ENCODE measurements at places on chromosomes 16 and 17.

DNA sequence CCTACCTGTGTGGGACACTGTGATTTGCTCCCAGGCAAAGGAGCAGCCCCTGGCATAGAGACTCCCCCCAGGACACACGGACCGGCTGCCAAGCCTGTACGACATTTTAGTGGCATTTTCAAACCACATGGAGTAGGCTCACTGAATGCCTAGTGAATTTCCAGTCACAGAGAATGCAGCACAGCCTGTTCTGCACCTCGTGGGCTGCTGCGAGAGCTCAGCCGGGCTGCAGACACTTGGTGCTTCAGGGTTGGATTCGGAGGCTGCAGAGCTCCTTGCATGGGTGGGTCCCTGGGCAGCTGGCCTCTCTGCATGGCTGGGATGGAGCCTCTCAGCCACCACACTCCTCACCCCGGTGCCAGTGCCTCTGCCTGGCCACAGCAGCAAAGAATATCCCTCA, 51.2 kb upstream of the HNF1B start:
- DNase-seq, result peak; percentile 21

- DNase-seq, result peak; percentile 88
Observed at GRCh38 chr16:20865420-20866131, 34.6 kb downstream of the DCUN1D3 start.

GRCh38 chr16:85055493-85056210, 28.1 kb downstream of the KIAA0513 start:
- no peak for DNase-seq

DNA sequence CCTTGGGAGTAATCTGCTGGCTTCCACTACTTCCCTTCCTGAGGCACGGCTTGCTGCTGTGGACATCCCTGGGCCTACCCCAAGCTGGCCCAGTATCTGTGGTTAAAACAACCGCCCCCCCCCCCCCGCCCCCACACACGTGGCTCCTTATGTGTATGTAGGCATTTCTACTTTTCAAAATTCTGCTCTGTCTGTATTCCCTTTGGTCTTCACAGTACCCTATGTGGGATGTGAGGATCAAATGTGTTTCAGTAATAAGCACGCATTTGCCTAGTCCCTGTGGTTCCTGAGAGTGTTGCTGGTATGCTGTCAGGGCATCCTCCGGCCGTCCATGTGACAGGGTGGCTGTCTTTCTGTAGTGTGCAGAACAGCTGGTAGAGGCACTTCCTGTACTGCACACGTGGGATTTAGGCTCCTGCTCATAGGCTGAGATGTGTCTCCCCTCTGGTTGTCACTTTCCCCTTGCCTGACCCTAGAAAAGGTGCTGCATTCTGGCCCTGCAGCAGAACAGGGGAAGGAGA, 2.2 kb downstream of the NT5M start:
- no peak for DNase-seq

GRCh38 chr16:54939029-54939346, 8.3 kb downstream of the IRX5 start:
- DNase-seq, result no peak

GRCh38 chr17:82103553-82104451, 5.8 kb upstream of the FASN start:
- DNase-seq, result peak; percentile 61

- DNase-seq, result peak; percentile 80
Observed at GRCh38 chr17:58643147-58643546, 48.7 kb downstream of the TEX14 start.

- DNase-seq, result no peak
Observed at GRCh38 chr16:84055366-84055765, 12.8 kb upstream of the SLC38A8 start.

DNA sequence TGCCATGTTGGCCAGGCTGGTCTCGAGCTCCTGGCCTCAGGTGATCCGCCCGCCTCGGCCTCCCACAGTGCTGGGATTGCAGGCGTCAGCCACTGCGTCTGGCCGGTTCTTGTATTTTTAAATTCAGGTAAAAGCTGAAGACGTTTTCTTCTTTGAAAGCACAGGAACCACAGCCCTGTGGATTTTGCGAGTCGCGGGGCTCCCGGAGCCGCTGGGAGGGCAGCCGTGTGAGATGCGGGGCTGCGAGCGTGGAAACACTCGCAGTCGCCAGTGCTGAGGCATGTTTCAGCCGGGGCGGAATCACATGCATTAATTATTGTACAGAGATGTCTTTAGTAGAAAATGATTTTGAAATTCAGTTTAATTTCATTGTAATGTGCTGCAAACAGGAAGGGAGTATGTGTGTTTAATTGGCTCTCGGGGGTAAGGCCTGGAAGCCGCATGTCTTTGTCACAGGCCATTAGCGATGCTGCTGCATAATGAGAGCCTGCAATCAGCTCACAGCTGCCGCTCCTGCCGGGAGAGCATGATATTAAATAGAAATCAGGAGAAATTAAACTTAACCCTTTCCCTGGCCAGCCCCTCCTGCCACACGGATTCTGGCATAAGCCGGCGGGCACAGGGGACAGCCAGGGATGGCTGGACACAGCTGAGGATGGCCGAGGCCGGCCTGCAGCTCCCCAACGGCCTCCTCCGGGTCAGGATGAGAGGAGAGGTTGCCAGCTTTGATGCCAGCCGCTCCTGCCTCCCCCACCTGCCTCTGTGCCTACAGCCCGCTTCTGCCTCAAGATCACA, 35.4 kb upstream of the CDH15 start:
- DNase-seq, result no peak

DNA sequence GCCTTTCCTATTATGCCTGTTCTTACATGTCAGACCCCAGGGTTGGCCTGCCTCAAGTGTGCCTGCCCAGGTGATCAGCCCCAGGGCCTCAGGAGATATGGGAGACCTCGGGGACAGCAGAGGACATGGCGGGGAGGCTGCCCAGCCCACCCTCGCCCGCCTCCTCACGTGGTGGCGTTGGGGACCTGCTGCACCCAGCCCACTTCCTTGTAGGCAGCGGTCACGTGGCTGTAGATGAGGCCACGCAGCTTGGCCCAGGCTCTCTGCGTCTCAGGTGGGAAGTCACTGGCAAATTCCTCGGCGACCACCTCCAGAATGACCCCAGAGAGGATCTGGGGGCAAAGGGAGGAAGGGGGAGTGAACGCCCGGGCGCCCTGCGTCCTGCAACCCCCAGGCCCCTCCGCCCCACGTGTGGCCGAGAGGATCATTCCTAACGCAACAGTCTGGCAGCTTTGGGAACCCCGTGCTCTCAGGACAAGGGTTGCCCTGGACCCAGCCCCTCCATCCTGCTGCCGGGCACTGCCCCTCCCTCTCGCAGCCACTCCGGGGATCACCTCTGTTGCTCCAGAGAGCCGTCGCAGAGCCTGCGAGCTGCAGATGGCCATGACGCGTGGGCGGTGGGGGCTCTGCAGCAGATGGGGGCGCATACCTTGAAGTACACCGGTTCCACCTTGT, 6.6 kb downstream of the CYGB start:
- no peak for DNase-seq

DNA sequence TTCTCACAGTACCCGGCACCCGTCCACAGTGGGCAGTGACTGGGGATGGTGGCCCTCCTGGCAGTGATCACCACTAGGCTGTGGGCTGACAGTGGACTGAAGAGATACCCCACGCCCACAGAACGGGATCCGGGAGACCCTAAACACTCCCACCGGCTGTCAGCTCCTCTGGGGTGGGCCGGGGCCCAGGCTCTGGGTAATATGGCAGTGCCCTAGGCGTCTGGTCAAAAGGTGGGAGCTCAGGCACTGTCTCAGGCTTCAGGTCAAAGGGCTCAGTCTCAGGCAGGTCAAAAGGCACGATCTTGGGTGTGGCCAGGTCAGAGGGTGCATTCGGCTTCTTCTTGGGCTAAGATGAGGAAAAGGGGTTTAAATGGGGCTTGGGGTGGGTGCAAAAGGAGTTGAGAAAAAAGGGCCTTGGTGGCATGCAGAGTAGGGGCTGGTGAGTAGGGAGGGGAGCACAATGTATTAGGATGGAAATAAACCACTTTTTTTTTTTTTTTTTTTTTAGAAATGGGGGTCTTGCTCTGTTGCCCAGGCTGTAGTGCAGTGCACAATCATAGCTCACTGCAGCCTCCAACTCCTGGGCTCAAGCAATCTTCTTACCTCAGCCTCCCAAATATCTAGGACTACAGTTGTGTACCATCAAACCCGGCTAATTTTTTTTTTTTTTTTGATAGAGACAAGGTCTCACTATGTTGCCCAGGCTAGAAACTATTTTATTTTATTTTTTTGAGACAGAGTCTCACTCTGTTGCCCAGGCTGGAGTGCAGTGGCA, 11.0 kb downstream of the CAVIN1 start:
- DNase-seq, result no peak

GRCh38 chr16:693766-694165, 3.6 kb upstream of the WDR24 start:
- DNase-seq, result no peak

GRCh38 chr16:25542306-25542705, 149.5 kb upstream of the HS3ST4 start:
- DNase-seq, result no peak

- DNase-seq, result peak; percentile 25
Observed at GRCh38 chr16:59881376-59881775, 1147.3 kb upstream of the GOT2 start.

GRCh38 chr17:16273929-16274339, 56.9 kb downstream of the PIGL start:
- no peak for DNase-seq

DNA sequence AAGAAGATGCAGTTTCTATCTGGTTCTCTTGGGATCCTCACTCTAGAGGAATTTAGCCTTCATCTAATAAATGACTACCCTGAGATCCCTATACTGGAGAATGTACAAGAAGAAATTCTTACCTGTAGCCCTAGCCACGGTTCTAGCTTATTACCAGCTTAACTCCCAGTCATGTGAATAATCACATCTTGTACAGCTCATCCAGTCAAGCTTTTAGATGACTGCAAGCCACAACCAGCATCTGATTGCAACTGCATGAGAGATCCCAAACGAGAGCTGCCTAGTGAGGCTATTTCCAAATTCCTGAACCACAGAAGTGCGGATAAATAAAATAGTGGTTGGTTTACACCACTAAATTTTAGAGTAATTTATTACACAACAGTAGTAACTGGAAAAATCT, 196.0 kb upstream of the CPHXL start:
- DNase-seq, result peak; percentile 12

DNA sequence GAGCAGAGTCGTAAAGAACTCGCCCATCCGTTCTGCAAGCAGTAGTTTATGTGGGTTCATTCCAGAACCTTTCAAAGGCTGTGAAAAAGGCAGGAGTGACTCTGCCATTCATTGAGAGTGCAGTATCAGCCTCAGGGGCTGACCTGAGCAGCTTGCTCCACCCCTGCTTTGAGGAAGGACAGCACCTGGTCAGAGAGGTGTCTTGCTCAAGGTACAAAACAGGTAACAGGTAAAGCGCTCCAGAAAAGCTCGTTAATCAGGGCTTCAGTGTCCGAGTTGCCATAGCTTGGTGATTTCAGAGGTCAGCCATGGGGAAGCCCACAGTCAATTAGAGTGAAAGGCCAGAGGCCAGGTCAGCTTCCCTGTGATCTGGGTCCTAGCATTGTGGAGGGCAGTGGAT, 251.1 kb downstream of the ABCC12 start:
- no peak for DNase-seq

DNA sequence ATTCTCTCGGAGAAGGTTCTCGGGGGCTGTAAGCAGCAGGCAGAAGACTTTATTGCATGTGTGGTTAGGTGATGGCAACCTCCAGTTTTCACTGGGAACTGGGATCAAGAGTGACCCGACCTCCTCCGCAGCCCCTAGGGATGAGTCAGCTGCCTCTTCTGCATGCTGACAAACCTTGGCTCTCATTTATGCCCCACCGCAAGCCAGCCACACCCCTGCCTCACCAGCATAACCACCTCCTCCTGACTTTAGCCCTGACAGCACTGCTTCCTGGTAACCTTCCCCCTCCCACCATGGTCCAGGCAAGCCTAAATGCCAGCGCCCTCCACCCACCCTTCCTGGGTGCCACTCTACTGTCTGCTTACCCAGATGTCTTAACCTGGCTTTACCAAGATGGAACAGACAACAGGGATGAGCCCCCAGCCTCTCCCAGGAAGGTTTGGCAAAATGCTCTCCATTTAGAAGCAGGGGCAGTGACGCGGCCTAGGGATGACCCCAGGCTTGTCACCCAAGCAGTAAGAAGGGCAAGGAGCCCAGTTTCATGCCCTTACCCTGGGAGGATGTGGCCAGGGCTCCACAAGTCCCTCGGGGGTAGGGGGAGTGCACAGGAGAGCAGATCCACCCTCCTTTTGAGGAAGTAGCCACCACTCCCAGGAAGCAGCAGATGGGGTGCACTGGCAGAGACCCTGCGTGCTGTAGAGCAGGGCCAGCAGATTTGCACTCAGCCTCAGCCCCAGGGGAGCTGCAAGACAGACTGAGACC, 73.5 kb downstream of the GOSR1 start:
- DNase-seq, result peak; percentile 46

DNA sequence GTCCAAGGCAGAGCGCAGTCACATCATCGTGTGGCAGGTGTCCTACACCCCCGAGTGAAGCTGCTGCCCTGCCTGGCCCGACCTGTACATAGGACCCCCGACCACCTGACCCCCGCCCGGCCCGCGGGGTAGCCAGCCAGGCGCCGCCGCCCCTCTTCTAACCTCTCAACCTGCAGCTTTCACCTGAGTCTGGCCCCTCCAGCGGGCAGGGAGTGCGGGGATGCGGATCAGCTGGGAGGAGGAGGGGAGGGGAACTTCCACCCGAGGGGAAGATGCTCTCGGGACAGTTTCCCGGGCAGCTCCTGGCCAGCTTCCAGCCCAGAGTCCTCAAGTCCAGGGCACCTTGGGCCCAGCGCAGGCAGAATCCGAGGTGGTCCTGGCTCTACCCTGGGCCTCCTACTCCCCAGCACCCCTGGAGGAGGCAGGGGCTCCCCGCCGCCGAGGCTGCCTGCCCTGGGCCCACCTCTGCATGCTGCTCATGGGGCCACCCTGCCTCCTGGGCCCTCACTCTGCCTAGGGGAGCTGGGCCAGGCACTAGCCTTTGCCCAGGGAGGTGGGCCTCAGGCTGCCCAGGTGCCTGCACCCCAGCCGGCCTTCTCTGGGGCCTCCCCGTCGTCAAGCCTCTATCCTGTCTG, 2.5 kb downstream of the NME3 start:
- DNase-seq, result no peak

- no peak for DNase-seq
Observed at GRCh38 chr16:4318451-4318910, 2.6 kb downstream of the GLIS2 start.

- DNase-seq, result no peak
Observed at GRCh38 chr17:14169901-14170300, 66.8 kb downstream of the CDRT15 start.

DNA sequence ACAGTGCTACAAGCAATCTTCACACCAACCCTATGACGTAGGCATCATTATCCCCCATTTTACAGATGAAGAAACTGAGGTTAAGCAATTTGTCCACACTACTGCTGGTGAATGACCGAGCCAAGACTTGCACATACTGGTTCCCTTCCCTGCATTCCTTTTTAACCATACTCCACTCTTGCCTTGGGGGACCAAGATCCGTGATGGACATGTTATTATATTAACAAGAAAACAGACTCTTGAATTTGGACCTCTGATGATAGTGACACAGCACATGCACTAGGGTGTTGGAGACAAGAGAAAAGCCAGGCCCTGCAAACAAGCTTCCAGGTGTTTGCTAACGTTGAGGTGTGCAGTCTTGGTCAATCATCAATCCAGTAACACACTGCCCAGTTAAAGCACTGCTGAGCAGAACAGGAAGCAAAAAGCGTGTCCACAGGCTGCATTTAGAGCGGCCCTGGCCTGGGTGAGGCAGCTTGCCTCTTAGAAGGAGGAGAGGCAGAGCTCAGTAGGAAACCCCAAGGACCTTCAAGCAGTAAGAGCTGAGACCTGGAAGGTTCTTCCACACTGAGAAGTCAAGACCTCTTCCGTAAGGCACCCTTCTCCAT, 36.7 kb downstream of the HNF1B start:
- no peak for DNase-seq
